Activated CD4-positive, alpha-beta T cell treated with anti-CD3 and anti-CD28 coated beads for 24 hours (primary cell): ENCODE measurements at places on chromosomes 6 and 20.

- peak; percentile 39 for DNase-seq
These were observed 48.4 kb downstream of the CPXM1 start for GRCh38 chr20:2751878-2752566.

DNA sequence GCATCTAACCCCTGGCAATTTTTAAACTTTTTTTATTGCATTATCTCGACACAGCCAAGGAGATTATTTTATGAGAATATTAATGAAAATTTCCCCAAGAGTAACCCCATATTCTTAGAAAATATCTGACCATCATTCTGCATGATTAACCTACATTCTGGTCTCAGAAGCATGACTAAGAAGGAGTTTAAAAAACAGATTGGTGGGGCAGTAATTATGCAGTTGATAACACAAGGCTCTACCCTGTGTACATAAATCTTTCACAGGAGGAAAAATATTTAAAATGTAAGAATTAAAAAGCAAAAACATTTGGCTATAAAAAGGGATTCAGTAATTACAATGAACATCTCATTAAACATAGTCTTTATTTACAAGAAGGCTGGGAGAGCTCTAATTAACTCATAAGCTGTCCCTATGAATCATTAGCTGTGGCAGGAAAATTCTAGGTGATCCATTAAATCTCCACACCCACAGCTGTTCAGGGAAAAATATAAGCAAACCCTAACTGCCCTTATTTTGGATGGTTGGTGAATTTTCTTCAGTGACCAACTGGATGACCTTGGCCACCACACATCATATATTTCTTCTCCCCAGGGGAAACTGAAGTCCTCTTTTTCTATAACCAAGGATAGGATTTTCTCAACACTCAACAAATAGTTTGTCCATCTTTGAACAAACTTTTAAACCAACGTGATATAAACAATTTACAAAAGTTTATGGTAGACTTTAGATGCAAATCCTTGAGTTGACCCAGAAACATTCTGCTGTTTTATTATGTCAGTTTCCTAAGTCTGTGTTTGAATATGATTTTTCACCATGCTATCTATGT is 59.5 kb downstream of the PDE7B start:
- no peak for DNase-seq

DNA sequence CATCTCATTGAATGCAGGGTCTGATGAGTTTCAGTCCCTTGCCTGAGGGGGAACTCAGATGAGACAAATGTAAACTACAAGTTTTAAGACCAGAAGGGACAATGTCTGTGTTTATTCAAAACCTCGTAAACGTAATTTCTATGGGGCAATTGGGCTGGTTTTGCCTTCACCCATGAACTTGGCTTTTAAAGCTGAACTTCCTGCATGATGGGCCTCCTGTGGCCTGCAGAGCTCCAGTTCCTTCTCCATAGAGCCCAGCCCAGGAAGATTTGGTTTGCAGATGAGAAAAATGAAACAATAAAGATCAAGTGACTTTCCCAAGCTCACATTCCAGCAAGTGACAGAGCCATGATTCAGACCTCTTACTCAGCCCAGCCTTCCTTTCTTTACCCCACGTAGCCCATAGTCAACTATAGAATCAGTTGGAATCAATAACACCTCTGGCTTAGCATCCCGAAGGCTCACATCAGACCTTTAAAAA is 612.3 kb downstream of the UTRN start:
- no peak for DNase-seq

DNA sequence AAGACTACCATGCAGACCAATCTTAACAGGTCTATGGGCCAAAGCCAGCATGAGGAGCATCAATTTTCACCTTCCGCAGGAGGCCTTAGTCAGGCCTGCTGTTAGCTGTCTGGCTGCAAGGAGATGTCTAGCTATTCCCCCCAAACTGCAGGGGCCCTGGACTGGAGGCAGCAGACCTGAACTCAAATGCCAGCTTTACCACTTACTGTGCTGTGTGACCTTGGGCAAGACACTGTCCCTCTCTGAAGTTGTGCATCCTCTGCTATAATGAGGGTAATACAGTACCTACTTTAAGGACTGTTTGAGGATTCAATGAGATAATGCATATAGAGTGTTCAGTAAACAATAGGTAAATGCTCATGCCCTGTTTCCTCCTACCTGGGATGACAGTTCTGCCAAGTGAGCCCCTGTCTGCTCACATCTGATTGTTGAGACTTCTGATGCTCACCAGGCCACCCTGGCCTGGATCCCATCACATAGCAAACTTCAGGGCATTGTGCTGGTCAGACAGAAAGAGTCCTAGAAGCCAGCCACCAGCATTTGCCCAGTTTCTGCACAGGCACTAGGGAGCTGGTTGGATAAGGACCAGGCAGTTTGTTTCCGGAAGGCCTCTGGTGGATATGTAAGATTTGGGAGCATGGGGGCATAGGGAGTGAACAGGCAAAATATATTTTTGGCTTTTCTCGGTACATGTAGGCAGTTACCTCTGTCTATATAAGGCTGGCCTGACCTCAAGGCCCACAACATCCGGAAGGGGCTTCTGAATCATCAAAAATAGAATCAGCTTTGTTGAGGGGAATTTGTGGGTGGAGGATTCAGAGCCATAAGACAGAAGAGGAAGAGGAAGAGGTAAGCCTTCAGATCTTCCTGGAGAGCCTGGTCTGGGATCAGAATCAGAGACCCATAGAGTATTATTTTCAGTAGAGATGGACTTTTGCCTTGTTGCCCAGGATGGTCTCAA is 2.3 kb upstream of the OCSTAMP start:
- no peak for DNase-seq

DNA sequence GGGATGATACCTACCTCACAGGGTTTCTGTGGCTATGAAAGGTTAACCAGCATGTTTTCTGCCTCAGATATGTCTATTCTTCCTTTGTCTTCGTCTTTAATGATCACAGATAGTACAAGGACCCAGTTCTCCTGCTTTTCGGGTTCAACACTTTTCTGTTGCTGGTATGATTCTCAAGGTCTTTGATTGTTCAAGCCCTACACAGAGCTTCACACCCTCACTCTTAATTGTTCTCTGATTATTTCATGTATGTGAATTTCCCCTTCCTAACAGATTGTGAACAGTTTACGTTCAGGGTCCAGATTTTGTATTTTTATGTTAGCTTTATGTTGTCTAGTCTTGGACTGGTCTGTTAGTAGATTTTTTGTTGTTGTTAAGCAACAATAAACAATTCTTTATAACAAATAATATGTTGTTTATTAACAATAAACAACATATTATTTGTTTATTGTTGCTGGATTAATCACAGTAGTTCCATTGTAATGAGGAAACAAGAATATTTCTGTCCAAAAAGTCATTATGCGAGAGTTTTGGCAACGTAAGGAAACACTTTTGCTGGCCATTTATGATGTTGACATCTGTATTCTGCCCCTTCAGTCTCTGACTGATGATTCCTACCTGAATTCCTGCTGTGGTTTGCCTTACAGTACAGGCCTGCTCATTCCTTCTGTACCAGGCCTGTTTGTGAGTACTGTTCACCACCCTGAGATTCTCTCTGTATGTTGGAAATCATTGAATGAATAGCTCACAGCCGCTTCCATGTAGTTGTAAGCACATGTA is 27.2 kb upstream of the TULP4 start:
- DNase-seq = no peak

DNA sequence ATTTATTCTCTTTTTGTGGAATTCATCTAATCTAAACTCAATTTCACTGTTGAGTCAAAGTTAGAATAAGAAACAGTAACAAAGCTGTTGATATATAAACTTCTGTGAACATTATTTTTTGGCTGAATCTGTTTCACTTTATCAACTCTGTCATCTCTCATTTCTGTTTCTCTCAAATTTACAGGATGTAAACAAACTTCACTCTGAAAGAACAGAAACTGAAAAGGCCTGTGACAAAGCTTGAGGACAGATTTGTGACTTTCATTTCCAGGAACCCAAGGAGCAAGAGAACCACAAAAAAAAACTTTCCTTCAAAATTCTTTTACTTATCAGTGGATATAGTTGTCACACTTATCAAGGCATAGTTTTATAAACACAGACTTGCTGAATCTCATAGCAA is 447.9 kb upstream of the OPRM1 start:
- no peak for DNase-seq

- no peak for DNase-seq
These were observed 365.8 kb upstream of the JARID2 start for GRCh38 chr6:14880052-14880451.

DNA sequence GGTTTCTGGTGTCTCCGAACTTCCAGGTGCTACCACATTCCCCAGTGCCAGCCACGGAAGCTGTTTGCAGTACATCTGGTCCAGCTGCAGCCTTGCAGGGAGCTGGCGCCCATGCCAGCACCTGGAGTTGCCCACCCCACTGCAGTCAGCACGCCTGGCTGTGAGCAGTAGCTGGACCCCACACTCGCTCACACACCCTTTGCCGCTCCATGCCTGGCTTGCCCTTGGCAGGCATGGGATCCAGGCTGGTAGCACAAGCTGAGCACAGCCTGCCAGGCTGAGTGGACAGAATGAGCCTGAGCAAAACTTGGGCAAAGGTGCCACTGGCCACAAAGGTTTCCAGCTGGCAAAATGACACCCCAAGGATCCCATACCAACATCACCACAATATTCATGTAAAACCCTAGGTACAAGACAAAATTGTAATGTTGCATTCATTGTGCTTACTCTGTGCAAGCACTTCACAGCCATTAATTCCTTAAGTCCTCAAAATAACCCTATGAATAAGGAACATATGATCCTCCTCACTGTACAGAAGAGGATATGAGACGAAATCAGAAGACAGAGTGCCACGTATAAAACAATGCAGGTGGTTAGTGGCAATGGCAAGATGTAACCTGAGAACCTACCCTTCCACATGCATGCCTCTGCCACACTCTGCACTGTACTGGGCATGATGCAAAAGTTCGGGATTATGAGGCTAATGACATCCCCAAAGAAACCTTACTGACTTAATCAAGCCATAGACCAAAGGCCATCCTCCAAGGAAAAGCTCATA is 18.3 kb downstream of the KIF16B start:
- DNase-seq = no peak

- DNase-seq = no peak
These were observed 167.0 kb upstream of the SASH1 start for GRCh38 chr6:148175550-148176188.

DNA sequence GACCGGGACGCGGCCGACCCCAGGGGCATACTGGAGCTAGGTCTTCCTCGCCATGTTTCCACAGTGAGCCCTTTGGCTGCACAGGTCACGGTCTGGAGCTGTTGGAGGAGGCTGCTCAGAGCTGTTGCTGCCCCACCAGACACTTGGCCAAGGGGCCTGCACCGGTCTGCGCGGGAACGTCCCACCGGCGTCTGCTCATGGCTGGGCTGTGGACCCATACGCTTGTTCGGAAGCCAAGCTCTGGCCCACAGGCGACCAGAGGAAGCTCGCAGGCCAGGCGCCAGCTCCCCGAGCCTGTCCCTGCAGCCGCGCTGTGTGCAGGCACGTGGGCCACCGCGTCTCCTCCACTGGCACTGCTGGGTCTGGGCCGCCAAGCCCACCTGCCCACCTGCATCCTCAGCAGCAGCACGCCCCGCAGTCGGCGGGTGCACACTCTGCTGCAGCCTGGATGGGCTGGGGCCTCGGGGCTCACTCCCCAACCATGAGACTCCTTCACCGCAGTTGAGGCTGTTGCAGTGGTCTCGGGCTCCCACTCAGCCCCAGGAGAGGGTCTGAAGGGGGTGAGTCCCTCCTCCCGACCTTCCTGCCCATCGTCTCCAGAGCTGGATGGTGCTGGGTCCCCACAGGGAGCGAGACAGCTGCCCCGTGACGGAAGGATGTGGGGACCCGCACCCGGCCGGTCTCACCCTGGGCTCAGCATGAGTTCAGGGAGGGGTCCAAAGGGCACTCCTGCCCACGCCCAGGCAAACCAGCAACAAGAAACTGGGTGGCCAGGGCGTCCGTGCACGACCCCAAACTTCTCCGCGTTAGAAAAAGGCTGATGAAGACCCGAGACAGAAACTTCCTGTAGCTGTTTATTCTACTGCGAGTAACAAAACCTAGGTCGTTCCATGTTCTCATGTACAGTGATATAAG is 15.5 kb upstream of the TCFL5 start:
- DNase-seq = no peak

DNA sequence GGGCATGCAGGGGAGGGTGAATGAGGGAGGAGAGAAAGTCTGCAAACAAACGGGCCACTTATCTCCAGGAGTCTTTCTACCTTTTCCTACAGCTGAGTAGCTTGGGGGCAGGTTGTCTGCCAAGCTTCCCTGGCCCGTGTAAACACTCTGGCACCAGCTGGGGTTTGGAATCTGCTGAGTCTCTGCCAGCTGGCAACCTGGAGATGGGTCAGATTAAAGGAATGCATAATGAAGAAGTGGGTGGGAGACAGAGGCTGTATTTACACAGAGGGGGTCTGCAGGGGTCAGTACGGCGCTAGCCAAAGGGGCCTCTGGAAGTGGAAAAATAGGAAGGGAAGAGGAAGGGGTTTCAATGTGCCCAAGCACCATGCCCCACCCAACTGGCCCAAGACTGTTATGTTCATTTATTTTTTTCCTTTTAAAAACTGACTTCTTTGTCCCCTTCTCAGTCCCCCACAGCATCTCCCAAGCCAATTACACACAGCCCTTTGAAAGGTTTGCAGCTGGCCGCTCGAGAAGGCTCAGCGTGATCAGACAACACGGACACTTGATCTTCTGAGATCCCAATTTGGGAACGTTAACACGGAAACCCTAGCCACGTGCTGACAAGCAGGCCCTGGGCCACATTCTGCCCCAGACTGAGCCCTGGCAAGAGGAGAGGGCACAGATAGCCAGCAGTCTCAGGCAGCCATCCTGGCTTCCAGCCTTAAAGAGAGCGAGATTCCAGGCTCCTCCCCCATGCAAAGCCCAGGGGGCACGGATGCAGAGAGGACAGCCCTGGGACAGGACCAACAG is 25.2 kb downstream of the TRAM2 start:
- no peak for DNase-seq

DNA sequence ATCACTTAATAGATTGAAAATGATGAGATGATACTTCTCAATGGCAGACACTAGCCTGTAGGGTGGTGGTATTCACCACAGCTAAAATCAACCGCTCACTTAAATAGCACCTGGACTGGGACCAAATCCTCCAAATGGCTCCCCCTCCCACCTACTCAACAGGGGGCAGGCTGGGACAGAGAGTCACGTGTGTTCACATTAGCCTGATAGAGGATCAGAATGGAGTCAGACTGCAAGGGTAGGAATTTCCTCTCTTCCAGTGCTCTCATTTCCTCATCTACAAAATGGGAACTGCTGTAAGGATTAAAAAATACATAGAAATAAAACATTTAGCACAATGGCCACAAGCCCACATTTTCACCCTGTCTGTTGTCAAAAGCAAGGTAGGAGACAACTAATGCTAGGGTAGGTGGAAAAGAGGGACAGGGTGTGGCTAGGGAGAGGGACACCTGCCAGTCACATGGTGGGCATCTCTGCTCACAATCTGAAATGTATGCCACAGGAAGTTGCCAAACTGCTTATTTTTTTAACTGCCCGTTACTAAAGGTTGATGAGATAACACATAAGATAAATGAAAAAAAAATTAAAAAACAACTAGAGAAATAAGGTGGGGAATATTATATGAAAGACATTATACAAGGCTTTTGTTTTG is 55.3 kb downstream of the BACH2 start:
- no peak for DNase-seq

- DNase-seq = no peak
These were observed 400.2 kb downstream of the QKI start for GRCh38 chr6:163814494-163815364.

GRCh38 chr6:56370127-56370540 is 122.8 kb upstream of the COL21A1 start:
- no peak for DNase-seq
